ENCODE measurements at places on chromosomes 2 and 18.

GRCh38 chr18:76908277-76908676 is 85.9 kb downstream of the ZNF236 start:
- no peak for DNase-seq

GRCh38 chr18:34549367-34549766 is 160.7 kb upstream of the DTNA start:
- DNase-seq, result no peak

GRCh38 chr18:36217348-36217747 is 30.1 kb downstream of the MOCOS start:
- DNase-seq, result no peak

GRCh38 chr2:211568439-211568838 is 970.2 kb downstream of the ERBB4 start:
- no peak for DNase-seq

DNA sequence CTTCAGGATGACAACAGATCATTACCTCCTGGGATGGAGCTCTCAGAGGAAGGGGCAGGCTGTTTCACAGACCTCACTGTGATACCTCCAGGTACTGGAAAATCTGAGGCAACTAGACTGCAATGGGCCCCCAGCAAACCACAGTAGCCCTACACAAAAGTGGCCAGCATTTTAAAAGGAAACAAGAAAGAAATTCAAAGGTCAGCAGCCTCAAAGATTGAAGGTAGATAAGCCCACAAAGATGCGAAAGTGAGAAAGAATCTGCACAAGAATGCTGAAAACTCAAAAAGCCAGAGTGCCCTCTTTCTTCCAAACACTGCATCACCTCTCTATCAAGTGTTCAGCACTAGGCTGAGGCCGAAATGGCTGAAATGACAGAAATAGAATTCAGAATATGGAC is 499.5 kb upstream of the CHAC2 start:
- peak; percentile 7 for DNase-seq

- DNase-seq, result no peak
These were observed 235.9 kb downstream of the DSEL start for GRCh38 chr18:67280486-67281242.

DNA sequence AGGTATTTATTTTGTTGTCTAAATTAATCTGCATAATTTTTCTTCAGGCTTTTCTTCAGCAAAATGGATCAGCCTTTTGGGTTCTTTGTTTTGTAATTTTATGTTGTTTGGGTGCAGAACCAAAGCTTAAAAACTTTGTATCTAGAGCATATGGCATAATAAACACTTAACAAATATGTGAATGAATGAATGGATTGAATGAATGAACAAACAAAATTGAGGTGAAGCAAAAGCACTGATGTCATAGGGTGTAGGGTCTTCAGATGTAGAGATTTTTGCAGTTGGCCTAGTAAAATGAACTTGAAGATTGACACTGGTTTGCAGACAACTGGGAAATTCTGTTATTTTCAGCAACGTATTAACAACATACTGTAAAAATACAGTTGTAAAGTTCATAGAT is 17.3 kb downstream of the VAPA start:
- DNase-seq, result no peak

- DNase-seq, result peak; percentile 70
These were observed 530.3 kb upstream of the FSIP2 start for GRCh38 chr2:185208261-185208660.

GRCh38 chr2:59073286-59073685 is 832.2 kb upstream of the FANCL start:
- no peak for DNase-seq

- no peak for DNase-seq
These were observed 356.3 kb downstream of the SATB2 start for GRCh38 chr2:199101487-199101886.

DNA sequence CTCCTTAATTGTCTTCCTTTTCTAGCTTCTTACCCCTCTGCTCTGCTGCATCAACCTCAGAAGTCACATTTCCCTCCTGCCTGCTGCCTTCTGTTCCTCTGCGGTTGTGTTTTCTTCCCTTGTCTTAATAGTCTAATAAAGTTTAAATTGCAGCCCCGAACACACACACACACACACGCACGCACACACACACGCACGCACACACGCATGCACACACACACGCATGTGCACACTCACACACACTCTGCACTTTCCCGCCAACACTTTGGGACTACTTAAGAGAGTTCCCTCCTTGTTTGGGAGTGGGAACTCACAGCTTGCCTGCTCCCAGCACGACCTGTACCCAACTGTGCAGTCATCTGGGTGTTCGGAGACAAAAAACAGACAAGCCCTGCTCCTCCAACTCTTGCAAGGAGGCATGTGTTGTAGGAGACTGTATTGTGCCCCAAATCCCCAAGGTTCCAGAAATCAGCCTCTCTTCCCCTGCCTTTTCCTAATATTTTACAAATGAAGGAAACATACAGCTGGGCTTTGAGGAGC is 99.1 kb downstream of the SETBP1 start:
- no peak for DNase-seq

DNA sequence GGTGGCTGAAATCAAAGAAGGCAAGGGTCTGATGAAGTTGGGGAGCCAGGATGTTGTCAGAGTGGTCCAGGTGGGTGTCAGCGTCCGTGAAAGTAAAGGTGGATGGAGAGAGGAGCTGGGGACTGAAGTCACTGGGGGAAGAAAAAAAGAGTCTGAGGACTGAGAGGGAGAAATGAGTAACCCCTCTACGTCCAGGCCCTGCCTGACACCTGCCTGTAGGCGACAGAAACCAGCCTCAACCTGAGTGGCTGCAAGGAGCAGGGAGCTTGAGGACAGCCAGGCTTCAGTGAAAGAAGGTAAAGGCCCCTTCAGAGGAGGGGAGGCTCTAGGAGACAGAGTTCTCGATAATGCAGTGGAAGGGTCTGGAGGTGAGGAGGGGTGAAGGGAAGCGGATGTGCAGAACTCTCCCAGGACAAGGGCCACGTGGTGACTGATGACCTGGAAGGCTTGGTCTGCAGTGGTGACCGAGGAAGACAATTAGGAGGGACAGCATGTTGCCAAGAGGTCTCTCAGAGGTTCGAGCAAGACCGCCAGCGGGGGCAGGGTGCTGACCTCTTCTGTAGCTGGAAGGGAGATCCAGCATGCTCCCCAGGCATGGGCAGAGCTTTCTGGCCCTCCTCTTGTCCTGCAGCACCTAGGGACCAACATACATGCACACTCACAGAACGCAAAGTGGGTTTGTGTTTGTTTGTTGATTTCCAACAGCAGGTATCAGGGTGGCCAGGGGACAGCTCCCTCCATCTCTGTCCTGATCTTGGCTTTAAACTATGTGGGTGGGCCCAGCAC is 86.6 kb upstream of the TMEM247 start:
- DNase-seq, result no peak

GRCh38 chr2:100546469-100546868 is 16.3 kb upstream of the PDCL3 start:
- DNase-seq, result no peak
